ENCODE measurements at places on chromosomes 1 and 21.

GRCh38 chr1:243390162-243390791 lies 134.4 kb downstream of the SDCCAG8 start:
- DNase-seq: no peak

GRCh38 chr1:67713057-67713846 lies 28.3 kb downstream of the GADD45A start:
- DNase-seq: no peak

GRCh38 chr21:27244776-27245175 lies 277.9 kb upstream of the ADAMTS5 start:
- DNase-seq: no peak

GRCh38 chr1:6081901-6082300 lies 36.2 kb downstream of the KCNAB2 start:
- DNase-seq: no peak

GRCh38 chr21:16047904-16048303 lies 318.1 kb downstream of the USP25 start:
- DNase-seq: no peak

GRCh38 chr1:186532466-186532865 lies 71.6 kb upstream of the PDC start:
- no peak for DNase-seq

GRCh38 chr1:11229203-11229602 lies 33.1 kb downstream of the MTOR start:
- DNase-seq: no peak

DNA sequence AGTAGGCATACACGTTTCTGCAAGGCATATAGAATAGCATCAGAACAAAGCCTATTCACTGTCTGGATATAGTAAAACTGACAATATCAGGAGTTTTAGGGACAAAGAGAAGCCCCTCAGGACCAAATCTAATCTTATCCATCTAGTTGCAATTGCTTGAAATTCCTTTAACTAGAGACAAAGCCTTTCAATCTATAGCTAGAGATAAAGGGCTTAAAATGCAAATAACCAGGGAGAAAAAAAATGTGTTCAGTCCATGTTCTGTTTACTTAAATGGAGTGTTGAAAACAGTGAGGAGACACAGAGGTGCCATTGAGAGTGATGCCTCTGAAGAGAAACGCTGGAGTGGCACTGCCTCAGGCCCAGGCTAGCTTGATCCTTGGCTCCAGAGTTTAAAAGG lies 286.1 kb downstream of the DPYD start:
- DNase-seq: no peak

GRCh38 chr1:19384772-19385187 lies 72.7 kb downstream of the SLC66A1 start:
- no peak for DNase-seq

DNA sequence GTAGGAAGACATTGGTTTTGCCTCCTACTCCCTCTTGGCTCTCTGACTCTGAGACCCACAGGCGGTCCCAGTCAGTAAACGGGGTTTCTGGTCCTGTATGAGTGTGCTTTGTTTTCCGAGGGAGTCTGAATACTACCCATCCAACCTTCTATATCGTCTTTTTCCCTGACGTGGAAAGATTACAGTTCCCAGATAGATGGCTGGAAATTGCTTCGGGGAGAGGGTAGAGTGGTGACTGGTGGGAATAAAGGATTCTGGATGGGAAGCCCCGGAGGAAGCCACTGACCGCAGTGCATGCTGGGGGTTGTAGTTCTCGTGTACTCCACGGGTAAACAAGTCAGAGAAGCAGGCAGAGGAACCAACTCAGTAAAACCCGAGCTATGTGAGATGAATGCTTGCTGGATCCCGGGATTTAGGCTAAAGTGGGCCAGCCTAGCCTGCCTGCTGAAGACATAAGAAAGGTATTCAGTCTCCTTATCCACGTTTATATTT lies 66.2 kb upstream of the IRF2BP2 start:
- peak; percentile 34 for DNase-seq

Measured in stimulated activated CD4-positive, alpha-beta T cell treated with anti-CD3 and anti-CD28 coated beads, Interleukin-4, amount 100 ng/mL, for 48 hours (primary cell).